GM23248 (cell line): ENCODE measurements at places on chromosomes 2 and 18. TPM values are rescaled to one million over a fixed set of nuclear protein-coding genes. Genes with fewer than 3 reads are reported as not detected.
A peak's percentile ranks its signal among the peaks of the same experiment; 100 is the strongest.

GRCh38 chr2:199470672-199471442, 13.1 kb upstream of the SATB2 start:
- peak; percentile 26 for DNase-seq

GRCh38 chr18:75341897-75342296, 85.6 kb downstream of the SMIM21 start:
- no peak for DNase-seq

DNA sequence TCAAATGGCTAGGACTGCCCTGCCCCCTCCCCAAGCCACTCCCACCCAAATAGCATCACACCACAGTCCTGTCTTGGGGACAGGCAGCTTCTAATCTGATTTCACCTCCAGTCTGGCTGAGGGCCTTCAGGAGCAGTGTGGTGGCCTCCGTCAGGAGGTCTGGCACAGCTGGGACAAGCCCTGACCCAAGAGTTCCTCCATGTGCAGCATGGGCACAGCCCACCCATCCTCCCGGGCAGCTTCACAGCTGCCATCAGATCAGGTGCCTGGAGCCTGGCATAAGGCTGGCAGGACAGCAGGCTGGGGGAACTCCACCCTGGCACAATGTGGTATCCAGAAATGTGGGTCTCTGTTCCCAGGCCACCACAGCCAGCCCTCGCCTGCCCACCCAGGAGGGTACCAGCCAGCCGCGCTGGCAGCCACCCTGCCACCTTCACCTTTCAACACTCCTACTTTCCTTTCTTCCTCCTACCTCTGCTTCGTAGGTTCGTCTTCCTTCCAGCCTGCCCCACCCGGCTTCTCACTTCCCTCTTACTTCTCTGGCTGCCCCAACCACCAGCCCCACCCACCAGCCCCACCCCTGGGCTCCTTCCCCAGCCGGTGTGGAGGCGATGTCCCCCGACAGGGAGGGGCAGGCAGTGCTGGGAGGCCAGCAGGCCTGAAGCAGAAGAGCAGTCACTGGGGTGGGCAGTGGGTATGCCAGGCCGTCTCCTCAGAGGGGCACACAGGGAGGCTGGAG, at the start of gene CAPG:
TSS of gene CAPG (minus strand) at position 522 of the 739 bp plus-strand sequence. CDS start 8,221 bp downstream, outside the sequence.
- peak; percentile 57 for DNase-seq

DNA sequence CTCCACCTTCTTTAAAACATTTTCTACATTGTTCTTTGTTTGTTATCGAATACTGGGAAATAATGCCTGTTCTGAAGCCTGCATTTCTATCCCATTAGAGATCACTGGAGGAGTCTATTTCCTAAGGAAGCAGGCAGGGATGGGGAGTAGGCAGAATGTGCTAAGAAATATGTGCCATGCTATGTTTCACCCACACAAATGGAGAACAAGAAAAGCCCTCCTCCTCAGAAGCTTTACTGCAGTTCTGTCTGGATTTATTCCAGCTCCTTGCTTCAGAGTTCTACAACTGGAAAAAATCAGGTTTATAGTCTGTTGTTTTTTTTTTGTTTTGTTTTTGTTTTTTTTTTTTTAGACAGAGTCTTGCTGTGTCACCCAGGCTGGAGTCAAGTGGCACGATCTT, 825.1 kb downstream of the SLC4A3 start:
- peak; percentile 50 for DNase-seq

DNA sequence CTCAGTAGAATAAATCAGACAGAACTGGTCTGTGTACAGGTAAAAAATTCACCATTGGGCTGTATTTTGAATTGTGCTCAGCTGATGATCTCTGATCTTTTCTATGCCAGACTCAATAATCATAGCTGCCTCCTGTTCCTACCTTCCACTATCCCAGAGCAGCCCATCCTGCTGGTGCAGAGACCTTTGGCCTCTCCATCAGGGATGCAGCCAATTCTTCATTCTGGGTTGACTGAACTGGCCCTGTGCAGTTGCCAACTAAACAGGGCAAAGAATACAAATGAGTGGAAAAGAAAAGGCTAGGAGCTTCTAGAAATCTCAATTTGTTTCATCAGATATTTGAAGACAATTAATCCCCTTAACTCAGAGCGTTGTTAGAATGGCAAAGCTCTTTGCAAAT, 1781.3 kb upstream of the CELF4 start:
- no peak for DNase-seq

DNA sequence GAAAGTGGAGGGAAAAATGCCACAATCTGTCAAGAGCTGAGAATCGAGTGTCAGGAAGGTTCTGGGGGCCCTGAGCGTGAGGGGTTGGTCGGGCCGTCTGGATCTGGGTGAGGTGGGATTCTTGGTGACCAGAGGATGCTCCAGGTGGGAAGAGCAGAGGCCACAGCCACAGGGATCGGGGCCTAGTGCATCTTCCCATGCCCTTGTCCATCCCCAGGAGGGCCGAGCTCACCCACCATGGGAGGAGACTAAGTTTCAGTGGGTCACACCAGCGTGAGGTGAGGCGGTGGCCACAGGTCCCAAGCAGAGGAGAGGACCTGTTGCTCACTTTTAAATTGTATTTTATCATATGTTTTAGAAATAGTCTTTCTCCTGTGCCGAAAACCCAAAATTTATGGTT, 70.0 kb downstream of the TMEM18 start:
- no peak for DNase-seq

DNA sequence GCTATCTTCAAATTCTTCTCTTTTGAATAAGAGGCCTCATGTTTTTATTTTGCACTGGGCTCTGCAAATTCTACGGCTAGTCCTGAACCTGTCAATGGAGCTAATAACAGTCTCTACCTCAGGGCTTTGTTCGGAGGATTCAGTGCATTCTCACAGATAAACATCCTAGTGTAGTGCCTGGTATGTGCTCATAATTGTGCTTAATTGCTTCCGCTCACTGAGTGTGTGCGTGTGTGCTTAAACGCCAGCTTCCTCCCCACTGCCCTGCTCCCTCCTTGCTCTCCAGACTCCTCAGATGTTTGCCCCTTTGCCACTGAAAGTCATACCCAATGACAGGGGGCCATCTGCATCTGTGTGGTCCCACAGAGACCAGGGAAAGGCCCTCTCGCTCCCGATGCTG, 6.7 kb downstream of the GYPC start:
- DNase-seq: no peak

DNA sequence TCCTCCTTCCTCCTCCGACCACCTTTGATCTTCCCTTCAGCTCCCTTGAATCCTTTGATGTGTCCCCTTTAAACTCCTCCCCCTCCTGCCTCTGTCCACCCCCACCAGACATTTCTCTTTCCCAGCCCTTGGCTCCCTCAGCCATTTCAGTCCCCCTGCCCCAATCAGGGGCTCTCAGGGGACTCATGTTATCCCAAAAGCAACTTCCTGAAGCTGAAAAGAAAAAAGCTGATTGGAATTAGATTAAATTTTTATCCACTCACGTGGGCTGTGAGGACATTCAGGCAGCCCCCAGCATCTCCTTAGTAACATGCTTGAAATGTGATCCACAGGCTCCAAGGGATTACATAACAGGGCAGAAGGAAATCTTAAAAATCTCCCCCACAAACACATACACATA, 81.3 kb downstream of the NEURL3 start:
- peak; percentile 74 for DNase-seq

DNA sequence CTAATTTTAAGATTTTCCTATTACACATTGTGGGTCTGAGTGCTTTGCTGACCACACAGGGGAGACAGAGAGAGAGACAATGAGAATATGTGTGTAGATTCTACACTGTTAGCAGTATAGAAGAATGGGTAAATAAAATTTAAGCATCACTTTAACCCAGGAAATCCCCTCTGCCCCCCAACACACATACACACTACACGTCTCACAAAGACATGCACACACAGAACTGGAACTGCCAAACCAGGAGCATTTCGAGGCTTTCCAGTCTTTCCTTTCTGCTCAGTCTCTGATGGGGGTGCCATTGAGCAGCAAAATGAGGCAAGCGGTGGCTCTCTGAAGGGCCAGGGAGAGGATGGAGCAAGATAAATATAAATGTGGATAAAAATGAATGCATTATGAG, 2.5 kb downstream of the MERTK start:
- DNase-seq: peak; percentile 60

GRCh38 chr2:174753038-174753633, 11.1 kb downstream of the CHRNA1 start:
- no peak for DNase-seq

- no peak for DNase-seq
These were observed 243.8 kb downstream of the BABAM2 start for GRCh38 chr2:28134262-28134812.

DNA sequence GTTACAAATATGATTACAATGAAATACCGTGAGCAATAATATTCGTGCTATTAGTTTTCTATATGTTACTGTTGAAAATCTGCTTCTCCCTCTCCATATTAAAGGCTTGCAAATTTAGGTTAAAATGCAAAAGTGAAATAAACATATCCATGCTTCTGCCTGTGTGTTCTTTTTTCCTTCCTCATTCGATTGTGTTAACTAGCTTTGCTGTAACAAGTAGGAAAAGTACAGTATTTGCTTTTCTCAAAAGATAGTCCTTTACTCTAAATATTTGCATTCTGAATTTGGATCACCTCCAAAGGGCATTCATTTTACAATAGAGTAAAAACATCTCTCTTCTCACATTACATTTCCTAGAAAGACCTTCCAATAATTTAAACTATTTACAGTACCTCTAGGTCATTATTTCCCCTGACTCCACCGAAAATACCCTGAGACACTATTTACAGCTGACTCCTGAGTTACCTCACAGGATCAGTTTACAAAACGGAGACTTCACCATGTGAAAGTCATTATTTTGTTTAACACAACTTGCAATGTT, 835.0 kb upstream of the FANCL start:
- no peak for DNase-seq

GRCh38 chr2:175579646-175580045, 398.1 kb upstream of the ATP5MC3 start:
- DNase-seq: no peak

DNA sequence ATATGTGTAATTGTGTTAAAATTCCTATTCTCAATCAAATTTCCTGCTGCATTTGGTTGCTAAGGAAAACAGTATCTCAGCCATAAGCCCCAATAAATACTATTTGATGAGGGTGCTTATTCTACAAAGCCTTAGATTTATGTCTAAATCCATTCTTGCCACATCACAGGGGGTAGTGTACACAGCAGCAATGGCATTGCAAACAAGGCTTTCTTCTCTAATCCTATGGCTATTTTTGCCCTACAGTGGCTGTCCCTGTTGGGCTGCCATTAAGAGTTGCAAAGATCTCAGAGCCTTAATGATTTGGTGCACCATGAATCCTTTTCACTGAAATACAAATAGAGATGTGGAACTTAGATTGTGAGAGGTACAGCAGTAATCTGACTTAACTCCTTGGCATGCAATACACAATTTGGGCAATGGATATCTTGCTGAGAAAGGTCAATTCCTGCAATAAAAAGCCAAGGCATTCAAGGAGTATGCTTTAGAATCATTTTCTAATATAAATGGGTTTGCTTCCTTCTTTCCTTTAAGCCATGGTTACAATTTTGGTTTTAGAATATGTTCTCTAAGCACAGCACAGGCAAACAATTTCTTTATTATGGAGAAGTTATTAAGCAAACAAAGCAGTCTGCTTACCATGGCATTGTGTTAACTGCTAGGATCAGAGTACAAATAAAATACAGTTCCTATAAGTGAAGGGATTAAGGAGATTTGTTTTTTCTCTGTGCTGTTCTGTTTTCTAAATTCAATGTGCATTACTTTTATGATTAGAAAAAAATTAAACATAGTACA, 69.8 kb upstream of the CD302 start:
- no peak for DNase-seq

KLHL30 gene
- 0.11 TPM in 1 of 2 replicates, not detected in the other for total RNA-seq

C1GALT1C1L gene
- not detected in 2 replicates for total RNA-seq

LDLRAD4 gene
- not detected in 2 replicates for total RNA-seq

STK36 gene
- total RNA-seq: 17.5 and 24.5 TPM in 2 replicates

CPS1 gene
- total RNA-seq: 2.0 and 4.9 TPM in 2 replicates

RAB3GAP1 gene
- total RNA-seq: 72.1 and 77.8 TPM in 2 replicates

FKBP1B gene
- 1.0 and 7.5 TPM in 2 replicates for total RNA-seq

FECH gene
- total RNA-seq: 25.4 and 56.8 TPM in 2 replicates

SALL3 gene
- not detected in 2 replicates for total RNA-seq

HADHB gene
- total RNA-seq: 93.3 and 99.2 TPM in 2 replicates
